ENCODE measurements at places on chromosomes 6 and 20.
A peak's percentile ranks its signal among the peaks of the same experiment; 100 is the strongest.

DNA sequence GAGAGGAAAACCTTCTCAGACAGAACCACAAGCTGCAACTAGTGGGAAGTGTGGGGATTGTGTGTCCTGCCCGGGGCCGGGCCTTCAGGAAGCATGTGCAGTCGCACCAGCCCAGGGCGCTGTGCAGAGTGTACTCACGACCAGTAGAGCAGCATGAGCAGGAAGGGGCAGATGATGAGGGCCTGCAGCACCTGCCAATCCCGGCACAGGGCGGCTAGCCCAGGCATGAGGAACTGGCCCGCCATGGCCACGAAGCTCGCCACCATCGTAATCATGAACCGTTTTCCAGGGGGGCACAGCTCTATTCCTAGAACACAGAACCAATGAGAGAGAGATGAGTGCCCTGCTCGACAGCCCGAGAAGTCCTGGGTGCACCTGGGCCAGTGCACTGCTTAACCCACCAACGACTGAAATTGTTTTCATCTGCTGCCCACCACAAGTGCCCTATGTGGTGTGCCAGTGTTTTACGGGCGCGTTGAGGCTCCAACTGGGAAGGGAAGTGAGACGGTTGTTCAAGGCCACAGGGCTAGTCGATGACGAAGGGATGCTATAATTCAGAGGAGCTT lies 65.0 kb downstream of the PSMG4 start:
- no peak for DNase-seq

- no peak for DNase-seq
Measured at GRCh38 chr6:63734923-63735322, 99.3 kb downstream of the PHF3 start.

- DNase-seq = no peak
Measured at GRCh38 chr6:82025271-82025670, 222.3 kb downstream of the IBTK start.

GRCh38 chr6:116547358-116547757 lies 1.9 kb upstream of the TRAPPC3L start:
- DNase-seq = no peak

DNA sequence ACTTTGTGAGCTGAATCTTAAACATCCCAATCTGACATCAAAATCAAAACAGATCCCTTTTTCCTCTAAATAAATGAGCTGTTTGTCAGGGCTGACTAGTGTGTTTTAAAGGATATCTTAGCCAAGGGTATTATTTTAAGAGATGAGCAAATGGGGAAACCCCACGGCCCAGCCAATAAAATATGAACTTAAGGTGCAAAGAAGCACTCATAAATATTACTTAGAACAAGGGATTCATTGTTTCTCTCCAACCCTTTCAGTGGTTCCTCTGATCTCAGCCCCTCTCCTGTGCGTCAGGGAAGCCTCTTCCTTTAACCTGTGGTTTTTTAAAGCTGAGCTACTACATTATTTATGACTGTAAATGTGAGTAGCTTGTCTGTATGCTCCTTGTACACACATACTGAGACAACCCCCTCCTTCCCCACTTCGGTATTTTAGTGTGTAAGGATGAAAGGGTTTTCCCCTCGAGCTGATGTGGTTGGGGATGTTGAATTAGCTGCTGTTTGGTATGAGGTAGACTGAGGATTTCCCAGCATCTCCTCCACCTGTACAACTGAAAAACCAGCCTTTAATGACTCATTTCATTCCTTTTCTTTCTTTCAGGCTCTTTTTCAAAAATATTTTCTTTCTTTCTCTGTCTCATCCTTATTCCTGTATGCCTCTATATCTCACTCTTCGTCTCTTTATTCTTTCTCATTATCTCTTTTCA lies 6.5 kb downstream of the BMP5 start:
- no peak for DNase-seq

DNA sequence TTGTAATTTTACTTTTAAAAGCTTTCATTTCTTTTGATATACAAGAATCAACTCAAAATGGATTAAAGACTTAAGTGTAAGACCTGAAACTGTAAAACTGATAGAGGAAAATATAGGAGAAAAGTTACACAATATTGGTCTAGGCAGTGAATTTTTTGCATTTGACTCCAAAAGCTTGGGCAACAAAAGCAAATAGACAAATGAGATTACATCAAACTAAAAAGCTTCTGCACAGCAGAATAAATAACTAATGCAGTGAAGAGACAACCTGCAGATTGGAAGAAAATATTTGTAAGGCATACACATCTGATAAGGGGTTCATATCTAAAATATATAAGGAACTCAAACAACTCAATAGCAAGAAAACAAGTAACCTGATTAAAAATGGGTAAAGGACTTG lies 3.0 kb downstream of the GABRR1 start:
- no peak for DNase-seq

DNA sequence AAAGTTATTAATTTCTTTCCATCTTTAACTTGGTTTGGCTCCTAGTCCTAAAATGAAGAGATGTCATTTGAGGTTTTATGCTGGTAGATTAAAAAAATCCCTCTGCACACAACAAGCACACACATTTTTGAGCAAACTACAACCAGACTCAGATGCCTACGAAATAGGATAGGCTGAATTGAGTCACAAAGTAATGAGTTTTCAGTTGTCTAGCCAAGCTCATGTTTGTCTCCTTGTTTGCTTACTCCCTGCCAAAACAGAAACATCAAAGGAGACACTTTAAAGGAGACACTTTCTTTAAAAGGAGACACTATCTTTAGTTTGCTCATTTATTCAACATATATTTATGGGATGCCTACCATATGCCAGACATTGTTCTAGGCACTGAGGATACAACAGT lies 56.2 kb downstream of the TPBG start:
- no peak for DNase-seq

DNA sequence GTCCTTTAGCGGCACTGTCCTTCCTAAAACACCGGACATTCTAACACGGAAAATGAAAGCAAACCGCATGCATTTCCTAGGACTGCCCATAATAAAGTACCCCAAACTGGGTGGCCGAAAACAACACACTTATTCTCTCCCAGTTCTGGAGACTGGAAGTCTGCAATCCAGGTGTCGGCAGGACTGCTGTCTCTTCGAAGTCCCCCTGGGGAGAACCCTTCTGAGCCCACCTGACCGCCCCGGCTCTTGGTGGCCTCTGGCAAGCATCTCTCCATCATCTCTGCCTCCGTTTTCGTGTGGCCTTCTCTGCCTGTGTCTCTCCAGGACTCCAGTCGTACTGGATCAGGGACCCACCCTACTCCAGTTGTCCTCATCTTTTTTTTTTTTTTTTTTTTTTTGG lies 55.4 kb downstream of the SYNJ2 start:
- DNase-seq = no peak

DNA sequence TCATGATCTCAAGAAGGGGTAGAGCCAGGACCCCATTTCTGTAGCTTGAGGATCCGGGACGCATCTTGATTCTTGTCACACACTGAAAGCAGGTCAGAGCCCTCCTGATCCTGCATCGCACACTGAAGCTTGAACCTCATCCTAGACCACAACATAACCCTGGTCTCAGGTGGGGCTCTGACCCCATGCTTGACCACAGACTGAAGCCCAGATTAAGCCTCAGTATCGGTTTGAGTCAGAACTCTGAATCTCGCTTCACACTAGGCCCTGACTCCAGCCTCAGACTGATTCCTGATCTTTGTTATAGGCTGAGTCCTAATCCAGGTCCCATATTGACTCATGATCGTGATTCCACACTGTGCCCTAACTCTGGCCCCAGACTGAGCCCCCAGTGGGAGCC lies 8.5 kb upstream of the RSPO4 start:
- DNase-seq = no peak

- DNase-seq = no peak
Measured at GRCh38 chr6:107668743-107669474, 155.2 kb downstream of the SCML4 start.

DNA sequence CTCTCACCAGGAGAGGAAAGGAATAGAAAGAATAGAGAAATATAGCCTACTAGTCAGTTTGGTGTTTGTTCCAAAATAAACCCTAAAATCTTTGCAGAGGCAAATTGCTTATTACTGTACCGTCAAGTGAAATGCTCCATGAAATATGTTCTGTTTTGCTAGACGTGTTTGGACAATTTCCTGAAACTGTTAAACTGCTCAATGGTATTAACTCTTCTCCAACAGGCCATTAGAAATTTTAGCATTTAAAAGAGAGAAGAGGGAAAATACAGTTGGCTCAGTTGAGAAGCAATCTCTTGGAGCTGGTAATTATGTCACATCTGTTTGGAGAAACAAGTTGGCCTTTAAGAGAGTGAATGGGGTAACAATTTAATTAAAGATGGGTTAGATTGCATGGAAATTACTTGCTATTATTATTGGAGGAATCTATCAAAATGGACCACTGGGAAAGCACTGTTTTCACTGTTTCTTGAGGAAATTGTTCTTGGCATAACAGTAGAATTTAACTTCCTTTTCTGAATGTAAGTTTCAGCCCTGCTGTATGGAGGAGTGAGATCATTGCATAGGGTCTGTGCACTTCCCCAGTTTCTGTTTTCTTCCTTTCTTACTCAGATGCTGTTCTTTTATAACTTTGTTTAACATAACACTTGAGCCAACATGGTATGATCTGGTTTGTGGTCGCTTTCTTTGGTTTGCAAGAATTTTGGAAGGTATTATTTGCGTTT lies 373.6 kb downstream of the PLCB1 start:
- DNase-seq = no peak

- DNase-seq = no peak
Measured at GRCh38 chr6:100889351-100889750, 8.2 kb upstream of the ASCC3 start.

DNA sequence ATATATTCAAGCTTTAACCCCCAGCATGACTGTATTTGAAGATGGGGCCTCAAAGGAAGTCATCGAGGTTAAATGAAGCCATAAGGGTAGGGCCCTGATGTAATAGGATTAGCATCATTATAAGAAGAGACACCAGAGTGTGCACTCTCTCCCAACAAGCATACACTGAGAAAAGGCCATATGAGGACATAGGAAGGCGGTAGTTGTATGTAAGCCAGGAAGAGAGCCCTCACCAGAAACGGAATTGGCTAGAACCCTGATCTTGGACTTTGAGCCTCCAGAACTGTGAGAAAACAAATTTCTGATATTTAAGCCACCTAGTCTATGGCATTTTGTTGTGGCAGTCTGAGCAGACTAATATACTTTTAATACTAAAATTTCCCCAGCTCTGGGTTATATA lies 150.1 kb upstream of the STXBP5 start:
- no peak for DNase-seq

GRCh38 chr6:33620158-33620855 lies 815 bp upstream of the ITPR3 start:
- DNase-seq = peak; percentile 42

DNA sequence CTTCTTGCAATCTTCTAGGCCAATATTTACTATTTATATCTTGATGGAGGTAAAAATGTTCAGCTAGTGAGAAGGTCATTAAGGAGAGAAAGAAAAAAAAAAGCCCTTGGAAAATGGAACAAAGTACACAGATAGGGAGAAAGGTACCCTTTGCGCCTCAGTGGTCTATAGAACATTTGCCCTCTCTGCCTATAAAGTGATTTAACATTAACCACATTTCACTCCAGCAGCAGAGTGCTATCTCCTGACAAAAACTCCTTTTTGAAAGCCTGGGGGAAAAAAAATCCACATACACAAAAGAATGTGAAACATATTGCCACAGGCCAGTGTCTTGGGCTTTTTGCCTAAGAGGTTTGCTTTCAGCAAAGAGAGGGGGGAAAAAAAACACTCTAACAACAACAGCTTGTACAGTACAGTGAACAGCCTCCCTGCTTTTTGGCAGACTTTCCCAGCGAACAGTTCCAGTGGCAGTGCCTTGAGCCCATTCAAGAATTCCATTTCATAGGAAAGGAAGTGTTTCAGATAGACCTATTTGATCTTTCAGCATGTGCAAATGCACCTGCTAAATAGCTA lies 695 bp downstream of the ARHGAP18 start:
- DNase-seq = no peak

- DNase-seq = no peak
Measured at GRCh38 chr6:89667872-89668556, 29.5 kb upstream of the LYRM2 start.

DNA sequence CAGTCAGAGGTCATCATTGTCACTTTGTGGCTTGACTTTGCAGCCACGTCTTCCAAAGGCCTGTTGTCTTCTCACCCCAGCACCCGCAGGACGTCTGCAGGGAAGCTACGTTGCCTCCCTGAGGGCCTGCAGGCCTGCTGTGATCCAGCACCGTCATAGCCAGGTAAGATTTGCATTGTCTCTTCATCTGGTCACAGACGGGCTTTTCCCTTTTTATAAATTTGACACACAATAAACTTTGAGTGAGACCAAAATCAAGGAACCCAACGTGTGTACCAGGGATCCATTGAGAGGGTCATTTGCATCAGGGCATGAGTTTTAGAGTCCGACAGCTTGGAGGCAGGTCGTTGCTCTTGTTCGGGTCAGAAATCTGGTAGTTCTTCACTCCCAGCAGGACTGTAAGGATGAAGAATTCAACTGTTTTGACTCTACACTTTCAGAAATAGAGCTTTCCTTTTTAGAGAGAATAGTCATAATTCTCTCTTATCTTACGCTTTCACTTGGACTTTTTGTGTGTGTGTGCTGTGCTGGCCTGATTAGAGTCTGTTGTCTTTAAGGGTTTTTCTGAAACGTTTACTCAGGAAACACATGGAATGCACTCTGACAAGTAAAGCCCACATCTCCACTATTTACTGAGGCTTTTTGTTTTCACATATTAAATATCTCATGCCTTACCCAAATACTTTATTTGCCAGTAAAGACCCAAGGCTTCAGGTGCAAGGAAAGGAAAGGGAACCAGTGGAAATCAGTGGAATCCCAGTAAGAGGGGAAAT lies 177.2 kb upstream of the TAB2 start:
- no peak for DNase-seq

GRCh38 chr6:10779076-10779475 lies 31.5 kb downstream of the TMEM14B start:
- DNase-seq = no peak

DNA sequence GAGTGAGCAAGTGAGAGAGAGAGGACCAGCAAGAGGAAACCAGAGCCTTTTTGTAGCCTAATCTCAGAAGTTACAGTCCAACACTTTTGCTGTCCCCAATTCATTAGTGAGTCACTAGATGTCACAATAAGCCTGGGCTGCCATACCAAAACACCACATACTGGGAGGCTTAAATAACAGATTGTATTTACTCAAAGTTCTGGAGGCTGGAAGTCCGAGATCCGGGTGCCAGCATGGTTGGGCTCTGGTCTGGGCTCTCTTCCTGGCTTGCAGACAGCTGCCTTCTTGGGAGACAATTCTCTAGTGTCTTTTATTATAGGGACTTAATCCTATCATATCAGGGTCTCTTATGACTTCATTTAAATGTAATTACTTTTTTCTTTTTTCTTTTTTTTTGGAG lies 50.7 kb upstream of the FERMT1 start:
- DNase-seq = no peak

GRCh38 chr6:15882915-15883314 lies 220.1 kb upstream of the DTNBP1 start:
- DNase-seq = no peak

- DNase-seq = no peak
Measured at GRCh38 chr20:32828029-32828680, 8.4 kb downstream of the MAPRE1 start.

Data from nephron progenitor cell (in vitro differentiated cells).